ENCODE measurements at places on chromosomes 16 and 17. TPM values are rescaled to one million over a fixed set of nuclear protein-coding genes. Genes with fewer than 3 reads are reported as not detected.

Gene SP6
- polyA plus RNA-seq = 3.1 TPM

Gene UTS2R
- 0.91 TPM for polyA plus RNA-seq

Gene CCL1
- not detected for polyA plus RNA-seq

Gene PRSS8
- 74.4 TPM for polyA plus RNA-seq

Gene C17orf50
- 0.09 TPM for polyA plus RNA-seq

Gene STRADA
- 43.1 TPM for polyA plus RNA-seq

Gene B9D1
- 55.2 TPM for polyA plus RNA-seq

Gene KRT32
- not detected for polyA plus RNA-seq

Gene RAB40C
- 24.5 TPM for polyA plus RNA-seq

Gene PTGES3L
- 1.1 TPM for polyA plus RNA-seq

Gene FOXN1
- 0.57 TPM for polyA plus RNA-seq

Gene TBC1D3
- polyA plus RNA-seq = not detected

Gene MAF
- polyA plus RNA-seq = 63.0 TPM

Gene IRX3
- polyA plus RNA-seq = 37.6 TPM

Gene SDK2
- polyA plus RNA-seq = 7.2 TPM

Gene KCNH4
- polyA plus RNA-seq = 0.04 TPM

Gene SLC46A1
- 11.4 TPM for polyA plus RNA-seq

Gene SALL1
- 112 TPM for polyA plus RNA-seq

Gene DNAH17
- polyA plus RNA-seq = 4.4 TPM

Gene SCGB1C2
- 0.41 TPM for polyA plus RNA-seq

Gene TBX6
- polyA plus RNA-seq = 1.7 TPM

Gene GAS7
- 16.5 TPM for polyA plus RNA-seq

Gene GP1BA
- polyA plus RNA-seq = 2.1 TPM

Gene KRT25
- not detected for polyA plus RNA-seq

Gene XAF1
- 4.4 TPM for polyA plus RNA-seq

Gene PERCC1
- polyA plus RNA-seq = 0.25 TPM

Gene KRTAP2-1
- polyA plus RNA-seq = not detected

Gene ZFP3
- polyA plus RNA-seq = 13.7 TPM

Gene GPR142
- polyA plus RNA-seq = 0.25 TPM

Gene CDT1
- polyA plus RNA-seq = 23.1 TPM

Gene CHST6
- polyA plus RNA-seq = 1.2 TPM

Gene DHRS13
- polyA plus RNA-seq = 17.5 TPM

Gene SEPTIN1
- 2.6 TPM for polyA plus RNA-seq

Gene ACD
- 31.6 TPM for polyA plus RNA-seq

Gene KREMEN2
- polyA plus RNA-seq = 3.6 TPM

Gene CHTF18
- 34.3 TPM for polyA plus RNA-seq

Gene CRISPLD2
- 7.3 TPM for polyA plus RNA-seq

Gene PRSS22
- polyA plus RNA-seq = 8.8 TPM

Gene SLC5A2
- polyA plus RNA-seq = 72.8 TPM

Gene CACNG4
- 3.2 TPM for polyA plus RNA-seq

Gene GGNBP2
- 101 TPM for polyA plus RNA-seq

Gene TRPV3
- polyA plus RNA-seq = 1.4 TPM

Gene TBC1D28
- not detected for polyA plus RNA-seq

Gene GPR179
- polyA plus RNA-seq = 0.16 TPM

Gene SCARF1
- 7.3 TPM for polyA plus RNA-seq

Gene KIF2B
- polyA plus RNA-seq = not detected

Gene SLFN11
- 9.5 TPM for polyA plus RNA-seq

Gene CEP295NL
- polyA plus RNA-seq = 0.17 TPM

Gene OR4D1
- polyA plus RNA-seq = 0.03 TPM

Gene FHOD1
- polyA plus RNA-seq = 47.5 TPM

Gene PLD6
- 4.6 TPM for polyA plus RNA-seq

Gene HOXB8
- polyA plus RNA-seq = 59.7 TPM

Gene KRTAP9-4
- not detected for polyA plus RNA-seq

All from renal pelvis (tissue), 12 donors.